OCI-M1 (cell line): ENCODE measurements at places on chromosomes 7 and 10.
A peak's percentile ranks its signal among the peaks of the same experiment; 100 is the strongest.

DNA sequence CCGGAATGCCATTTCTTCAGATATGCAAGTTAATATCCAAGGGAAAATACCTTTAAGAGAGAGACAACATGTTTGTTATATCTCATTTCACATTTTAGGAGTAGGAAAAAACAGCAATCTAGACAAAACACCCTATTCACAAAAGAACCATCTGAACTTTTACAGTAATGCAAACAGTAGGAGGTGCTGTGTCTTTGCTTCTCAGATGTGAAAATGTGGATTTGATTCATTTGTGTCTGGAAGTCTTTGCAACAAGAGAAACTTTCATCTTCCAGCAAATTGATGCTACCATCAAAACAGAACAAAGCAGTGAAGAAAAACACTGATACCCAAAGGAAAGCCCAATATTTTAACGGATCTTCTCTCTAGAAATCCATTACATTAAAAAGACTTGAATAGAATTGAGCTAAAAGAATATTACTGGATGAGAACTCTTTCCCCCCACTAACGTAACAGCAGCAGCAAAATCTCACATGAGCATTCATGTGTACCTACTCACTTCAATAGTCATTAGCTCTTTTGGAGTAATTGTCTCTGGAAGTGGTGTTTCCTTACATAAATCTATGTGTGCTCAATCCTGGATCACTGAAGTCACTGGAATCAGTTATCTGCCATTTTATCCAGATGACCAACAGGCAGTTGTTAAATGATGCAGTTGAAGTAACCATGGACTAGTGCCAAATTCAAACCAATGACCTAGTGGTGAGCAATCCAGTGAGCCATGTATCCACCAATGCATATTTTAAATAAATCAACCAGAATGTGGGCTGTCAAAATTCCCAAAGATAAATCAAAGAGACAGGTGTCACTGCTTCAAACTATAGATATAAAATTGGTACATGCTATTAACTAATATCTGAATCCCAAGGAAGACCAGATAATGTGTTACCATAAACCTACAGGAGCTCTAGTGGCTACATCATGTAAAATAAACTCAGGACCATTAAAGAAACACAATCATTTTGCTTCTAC, 1.8 kb downstream of the SEMA3C start:
- peak; percentile 88 for DNase-seq

DNA sequence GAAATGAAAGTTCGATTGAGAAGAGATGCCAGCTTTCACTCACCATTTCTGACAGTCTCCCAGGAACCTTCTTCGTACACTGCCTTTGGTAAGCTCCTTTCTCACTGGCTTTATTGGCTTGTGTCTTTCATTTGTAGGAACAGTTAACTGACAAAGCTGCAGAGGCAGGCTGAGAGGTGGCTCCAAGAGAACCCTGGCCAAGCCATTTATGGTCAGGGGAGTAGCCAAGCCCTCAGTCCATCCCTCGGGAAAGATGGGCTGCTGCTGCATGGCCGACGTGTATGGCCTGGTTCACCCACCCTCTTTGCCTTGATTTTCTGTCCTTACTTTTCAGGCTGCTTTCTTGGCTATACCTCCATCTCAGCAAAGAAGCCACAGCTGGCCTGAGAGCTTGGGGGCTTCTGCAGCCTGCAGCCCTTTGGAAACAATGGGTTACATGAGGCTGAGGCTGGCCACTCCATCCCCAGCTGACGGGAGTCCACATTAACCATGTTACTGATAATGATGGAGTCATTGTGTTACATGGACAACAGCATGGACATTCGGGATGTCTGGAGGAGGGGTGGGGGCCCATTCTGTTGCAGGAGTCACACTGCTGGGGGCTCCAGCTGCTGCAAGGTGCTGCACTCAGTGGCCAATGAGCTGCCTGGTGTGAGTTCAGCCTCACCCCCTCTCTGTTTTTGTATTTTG, at the start of gene OPALIN:
Gene OPALIN (minus strand): TSS at position 152 of the 690 bp plus-strand sequence. CDS start 106 bp downstream, at position 46.
- DNase-seq = no peak

DNA sequence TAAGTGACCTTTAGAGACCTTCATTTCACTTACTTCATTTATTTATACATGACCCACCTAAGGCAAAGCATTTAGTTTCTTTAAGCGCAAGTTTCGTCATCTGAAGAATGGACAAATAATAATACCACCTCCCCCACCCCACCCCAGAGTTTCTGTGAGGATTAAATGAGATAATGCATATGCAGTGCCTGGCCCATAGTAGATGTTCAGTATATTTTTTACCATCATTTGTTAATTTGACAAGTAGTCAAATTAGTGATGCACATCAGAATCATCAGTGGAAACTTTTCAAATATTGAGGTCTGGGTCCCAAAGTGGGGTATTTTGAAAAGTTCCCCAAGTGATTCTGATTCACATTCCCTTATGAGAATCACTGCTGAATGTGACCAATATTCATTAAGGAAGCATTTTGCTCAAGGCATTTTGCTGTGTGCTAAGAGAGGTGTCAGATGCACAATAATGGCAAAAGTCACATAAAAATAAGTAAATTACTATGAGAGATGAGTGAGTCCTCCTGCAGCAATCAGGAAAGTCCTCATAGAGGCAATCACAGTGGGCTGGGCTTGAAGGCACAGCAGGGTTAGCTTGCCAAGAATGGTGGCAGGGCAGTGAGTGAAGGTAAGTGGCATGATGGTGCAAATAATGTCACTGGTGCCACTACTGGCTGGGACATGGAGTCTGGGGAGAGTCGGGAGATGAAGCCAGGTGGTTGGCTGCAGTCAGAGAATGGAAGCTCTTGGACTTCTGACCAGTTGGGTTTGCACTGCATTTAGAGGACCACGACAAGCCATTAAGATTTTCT, 244.1 kb downstream of the PTEN start:
- DNase-seq = no peak

DNA sequence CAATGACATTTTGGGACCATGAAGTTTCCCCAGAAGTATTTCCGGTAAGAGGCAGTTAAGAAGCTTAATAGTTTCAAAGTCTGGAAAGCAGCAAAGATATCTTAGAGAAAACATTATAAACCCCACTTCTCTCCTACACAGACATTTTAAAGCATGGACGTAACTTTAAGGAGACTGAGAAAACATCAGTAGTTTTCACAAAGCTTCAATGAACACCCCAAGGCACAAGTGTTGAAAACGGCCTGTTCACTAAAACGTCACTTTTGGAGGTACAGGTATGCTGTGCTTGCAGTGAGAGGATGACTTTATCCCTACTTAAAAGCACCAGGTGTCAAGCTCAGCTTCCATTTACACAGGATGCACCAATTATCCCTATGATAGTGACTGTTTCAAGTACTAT, 25.0 kb downstream of the NCOA4 start:
- DNase-seq = no peak

GRCh38 chr10:103706762-103707161, 148.6 kb downstream of the SH3PXD2A start:
- DNase-seq = no peak

DNA sequence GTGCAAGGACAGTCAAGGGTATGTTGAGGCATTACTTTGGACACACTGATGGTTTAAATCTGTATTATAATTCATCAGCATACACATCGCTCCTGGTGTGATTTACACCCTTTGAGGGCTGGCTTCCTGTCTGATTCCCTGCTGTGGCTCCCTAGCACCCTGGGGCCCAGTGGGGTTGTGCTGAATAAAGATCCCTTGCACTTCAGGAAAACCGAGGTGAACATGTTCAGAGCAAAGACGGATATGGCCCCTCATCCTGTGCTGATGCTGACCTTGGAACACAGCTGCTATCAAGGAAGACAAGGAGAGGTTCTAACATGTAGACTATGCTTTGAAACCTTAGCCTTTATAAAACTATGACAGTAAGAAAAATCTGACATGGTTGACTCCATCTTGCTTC, 84.6 kb upstream of the UNC5B start:
- DNase-seq = no peak

DNA sequence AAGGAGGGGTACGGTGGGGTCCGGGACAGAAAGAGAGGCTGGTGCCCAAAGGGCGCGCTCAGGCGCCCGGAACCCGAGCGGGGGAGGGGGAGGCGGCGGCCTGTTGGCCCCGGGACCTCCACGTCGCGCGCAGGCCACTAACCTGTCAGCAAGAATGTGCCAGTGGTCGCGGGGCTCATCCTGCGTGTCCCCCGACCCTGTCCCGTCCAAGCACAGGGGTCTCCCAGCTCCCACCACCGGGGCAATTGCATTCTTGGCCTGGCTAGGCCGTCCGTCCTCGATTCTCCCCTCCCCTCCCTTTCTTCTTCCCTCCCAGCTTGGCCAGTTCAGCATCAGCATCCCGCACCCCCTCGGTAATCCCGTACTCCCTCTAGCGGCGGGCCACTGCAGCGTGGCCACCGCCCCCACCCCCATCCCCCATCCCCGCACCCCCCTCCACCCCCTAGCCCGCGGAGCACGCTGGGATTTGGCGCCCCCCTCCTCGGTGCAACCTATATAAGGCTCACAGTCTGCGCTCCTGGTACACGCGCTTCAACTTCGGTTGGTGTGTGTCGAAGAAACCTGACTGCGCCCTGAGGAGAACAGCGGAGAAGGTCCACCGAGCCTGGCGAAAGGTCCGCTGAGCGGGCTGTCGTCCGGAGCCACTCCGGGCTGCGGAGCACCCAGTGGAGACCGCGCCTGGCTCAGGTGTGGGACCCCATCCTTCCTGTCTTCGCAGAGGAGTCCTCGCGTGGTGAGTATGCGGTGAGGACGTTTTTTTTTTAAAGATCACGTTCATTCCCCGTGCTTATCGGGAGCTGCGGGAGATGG, at the start of gene SGCE:
Gene SGCE (minus strand): TSS at position 286 of the 810 bp plus-strand sequence. CDS start 35 bp downstream, at position 251.
- DNase-seq = peak; percentile 70

DNA sequence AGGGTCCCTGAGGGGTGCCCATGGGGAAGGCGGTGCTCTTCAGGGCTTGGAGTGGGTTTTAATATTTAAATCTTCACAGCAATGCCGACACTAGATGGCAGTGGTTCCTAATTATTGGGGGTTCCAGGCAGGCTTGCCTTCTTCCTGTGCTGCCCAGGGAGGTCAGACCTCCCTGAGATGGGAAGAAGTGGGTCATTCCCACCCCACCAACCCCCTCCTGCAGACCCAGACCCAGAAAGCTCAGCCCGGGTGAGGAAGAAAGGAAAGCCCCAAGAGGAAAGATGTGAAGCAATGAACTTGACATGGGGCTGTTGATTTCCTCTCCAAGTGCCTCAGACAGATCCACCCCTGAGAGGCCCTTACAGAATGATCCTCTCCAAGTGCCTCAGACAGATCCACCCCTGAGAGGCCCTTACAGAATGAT, 85.1 kb upstream of the LANCL2 start:
- DNase-seq = peak; percentile 67

DNA sequence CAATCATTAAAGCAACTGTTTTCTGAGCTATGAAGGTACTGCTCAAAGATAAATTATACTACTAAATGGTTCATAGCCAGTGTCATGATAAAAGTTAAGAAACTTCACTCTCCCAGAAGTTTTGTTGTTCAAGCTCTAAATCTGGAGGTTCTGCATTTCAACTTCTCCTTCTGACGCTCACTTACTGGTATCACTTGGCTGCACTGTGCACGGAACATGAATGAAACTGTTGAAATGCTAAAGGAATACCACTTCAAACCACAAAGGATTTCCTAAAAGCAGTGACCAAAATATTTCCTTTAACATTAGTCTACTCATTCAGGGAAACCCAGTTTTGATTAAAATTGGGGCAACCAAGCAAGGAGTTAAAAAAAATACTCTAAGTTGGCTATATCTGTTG, 93.6 kb downstream of the UBE2H start:
- peak; percentile 73 for DNase-seq

- no peak for DNase-seq
Measured at GRCh38 chr10:132044803-132045202, 20.9 kb upstream of the JAKMIP3 start.

DNA sequence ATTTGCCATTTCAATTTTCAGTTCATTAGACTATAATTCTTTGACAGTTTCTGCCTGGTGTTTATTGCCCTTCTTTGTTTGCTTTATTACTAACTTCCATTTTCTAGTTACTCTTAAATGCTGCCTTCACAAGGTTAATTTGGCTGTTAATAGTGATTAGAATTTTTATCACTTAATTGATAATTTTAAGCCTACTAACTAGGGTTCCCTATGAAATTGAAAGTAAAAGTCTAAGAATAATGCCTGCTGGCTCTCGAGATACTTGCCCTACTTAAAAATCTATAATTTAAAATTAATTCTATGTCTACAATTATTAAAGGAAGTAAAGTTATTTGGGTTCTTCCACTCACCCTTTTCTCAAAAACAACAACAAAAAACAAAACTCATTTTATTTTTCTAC, 65.3 kb downstream of the C1GALT1 start:
- no peak for DNase-seq

- DNase-seq = no peak
Measured at GRCh38 chr7:16889305-16889704, 7.5 kb upstream of the AGR3 start.

- DNase-seq = peak; percentile 51
Measured at GRCh38 chr10:22156750-22157149, 61.1 kb downstream of the EBLN1 start.

DNA sequence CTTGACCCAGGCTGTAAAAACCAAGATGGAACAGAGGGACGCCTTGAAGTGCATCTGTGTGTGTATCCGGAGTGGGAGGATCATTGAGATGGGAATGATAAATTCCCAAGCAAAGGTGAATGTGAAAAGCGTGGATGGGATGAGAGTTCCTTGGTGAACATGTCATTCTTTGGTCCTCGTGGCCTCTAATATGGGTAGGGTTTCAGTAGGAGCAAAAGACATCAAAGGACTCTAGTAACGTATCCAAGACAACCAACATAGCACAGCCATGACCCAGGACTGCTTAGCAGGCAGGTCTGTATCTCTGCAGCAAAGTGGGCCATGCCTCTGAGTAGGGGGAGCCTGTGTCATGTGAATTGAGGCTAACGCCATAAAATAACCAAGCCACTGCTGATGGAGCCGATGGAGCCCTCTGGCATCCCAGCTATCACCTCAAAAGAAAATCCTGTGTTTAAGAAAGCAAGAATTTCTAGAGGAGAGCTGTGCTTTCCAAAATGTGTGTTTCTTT, 98.6 kb downstream of the CCDC3 start:
- no peak for DNase-seq

- DNase-seq = peak; percentile 76
Measured at GRCh38 chr10:93680412-93681047, 21.9 kb downstream of the FRA10AC1 start.

DNA sequence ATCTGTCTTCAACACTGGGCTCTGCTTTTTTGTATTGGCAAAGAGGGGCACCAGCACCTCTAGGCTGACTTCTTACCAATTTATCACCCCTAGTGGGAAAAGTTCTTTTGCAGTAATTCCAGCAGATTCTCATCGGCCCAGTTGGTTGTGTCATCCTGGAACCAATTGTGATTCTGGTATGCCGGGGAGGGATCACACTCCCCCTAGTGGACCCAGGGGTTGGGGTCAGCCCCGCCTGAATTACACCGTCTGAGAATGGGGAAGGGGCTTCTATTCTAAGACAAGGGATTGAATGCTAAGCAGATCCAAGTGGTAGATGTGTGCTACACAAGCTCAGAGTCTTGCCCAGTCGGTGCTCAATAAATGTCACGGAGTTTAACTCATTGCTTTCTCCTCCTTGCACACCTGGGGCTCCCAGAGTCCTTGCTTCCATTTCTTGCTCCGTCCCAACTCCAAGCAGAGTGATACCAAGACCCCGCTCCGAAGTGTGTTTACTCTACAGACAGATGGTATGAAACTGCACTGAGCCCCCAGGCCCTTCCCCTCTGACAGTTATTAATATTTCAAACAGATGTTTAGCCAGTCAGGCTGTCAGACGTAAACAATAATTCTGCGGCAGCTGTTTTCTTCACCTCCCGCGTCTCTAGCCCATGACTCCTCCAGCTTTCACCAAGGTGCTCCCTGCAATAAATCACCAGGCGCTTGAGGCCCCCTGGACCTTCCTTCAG, 71.9 kb downstream of the C10orf105 start:
- peak; percentile 58 for DNase-seq

- peak; percentile 12 for DNase-seq
Measured at GRCh38 chr7:26860361-26860760, 4.0 kb downstream of the SKAP2 start.
